ENCODE measurements at places on chromosomes 3 and 15.

DNA sequence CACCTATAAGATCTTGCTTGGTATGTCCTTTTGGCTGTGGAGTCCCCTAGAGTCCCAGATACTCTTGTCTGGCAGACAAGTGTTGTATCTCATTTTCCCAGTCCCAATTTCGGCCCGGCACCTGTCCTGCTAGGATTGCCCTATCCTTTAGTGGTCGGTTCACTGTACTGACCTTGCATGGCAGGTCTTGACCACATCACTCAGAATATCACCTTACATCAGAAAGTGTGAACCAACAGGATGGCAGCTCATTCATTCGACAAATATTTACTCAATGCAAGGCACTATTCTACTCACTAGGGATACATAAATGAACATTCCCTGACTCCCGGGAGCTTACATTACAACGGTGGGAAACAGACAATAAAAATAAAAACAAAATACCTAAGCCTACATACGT lies 5.7 kb upstream of the CCDC80 start:
- DNase-seq: no peak

- no peak for DNase-seq
Observed at GRCh38 chr3:25618028-25618427, 46.7 kb downstream of the TOP2B start.

- DNase-seq: no peak
Observed at GRCh38 chr15:51497806-51498205, 124.8 kb downstream of the DMXL2 start.

GRCh38 chr3:70315021-70315420 lies 2.6 kb upstream of the MDFIC2 start:
- DNase-seq: no peak

DNA sequence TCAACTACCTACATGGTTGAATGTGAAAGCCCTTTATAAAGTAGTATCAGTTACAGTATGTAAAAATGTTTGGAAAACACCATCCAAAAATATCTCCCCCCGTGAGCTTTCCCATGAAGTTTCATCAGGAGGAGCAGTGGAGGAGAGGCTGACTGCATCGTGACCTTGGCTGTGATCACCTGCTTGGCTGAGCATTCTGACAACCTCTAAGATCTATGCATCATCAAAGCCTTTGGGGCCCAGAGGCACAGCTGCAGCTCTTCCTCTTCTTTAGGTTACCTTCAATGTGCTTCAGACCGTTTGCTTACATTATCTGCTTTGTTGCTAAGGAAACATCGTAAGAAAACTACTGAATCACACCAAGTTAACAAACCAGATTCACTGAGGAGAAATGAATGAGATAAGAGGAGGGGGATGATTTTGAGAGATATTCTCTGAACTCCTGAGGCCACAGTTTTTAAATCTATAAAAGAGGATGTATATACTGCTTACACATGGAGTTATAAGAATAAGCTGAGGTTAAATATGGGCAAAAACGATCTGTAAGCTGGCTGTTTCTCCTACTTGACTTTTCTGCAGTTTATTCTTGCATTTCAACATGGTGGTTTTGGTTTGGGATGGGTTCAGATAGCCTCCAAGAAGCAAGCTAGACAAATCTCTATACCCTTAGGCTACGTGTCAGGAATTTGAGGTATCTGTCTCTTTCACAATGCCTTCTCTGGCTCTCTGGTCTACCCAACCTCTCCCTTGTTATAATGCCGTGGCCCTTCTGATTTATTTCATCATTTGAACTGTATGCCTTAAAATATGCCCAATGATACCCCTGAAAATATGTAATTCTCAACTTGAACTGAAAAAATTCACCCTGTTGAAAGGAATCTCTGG lies 4.0 kb downstream of the GCSAM start:
- DNase-seq: peak; percentile 25

- no peak for DNase-seq
Observed at GRCh38 chr3:197292083-197292646, 6.2 kb downstream of the DLG1 start.

DNA sequence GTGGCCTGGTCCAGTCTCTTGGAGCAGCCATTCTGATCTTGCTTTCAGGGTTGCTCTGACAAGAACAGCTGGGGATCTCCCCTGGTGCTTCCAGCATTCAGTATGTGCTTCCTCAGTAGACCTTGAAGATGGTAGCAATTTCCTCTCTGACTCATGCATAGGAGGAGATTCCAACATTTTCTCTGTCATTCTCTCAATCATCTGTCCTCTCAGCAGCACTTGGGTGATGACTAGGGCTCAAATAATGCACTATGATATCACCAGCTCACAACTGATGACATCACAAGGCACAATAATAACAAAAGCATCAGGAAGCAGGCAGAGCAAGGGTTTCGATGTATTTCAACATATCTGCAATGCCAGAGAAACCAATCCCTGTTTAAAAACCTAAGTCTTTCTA lies 52.7 kb downstream of the NFKBIZ start:
- no peak for DNase-seq

DNA sequence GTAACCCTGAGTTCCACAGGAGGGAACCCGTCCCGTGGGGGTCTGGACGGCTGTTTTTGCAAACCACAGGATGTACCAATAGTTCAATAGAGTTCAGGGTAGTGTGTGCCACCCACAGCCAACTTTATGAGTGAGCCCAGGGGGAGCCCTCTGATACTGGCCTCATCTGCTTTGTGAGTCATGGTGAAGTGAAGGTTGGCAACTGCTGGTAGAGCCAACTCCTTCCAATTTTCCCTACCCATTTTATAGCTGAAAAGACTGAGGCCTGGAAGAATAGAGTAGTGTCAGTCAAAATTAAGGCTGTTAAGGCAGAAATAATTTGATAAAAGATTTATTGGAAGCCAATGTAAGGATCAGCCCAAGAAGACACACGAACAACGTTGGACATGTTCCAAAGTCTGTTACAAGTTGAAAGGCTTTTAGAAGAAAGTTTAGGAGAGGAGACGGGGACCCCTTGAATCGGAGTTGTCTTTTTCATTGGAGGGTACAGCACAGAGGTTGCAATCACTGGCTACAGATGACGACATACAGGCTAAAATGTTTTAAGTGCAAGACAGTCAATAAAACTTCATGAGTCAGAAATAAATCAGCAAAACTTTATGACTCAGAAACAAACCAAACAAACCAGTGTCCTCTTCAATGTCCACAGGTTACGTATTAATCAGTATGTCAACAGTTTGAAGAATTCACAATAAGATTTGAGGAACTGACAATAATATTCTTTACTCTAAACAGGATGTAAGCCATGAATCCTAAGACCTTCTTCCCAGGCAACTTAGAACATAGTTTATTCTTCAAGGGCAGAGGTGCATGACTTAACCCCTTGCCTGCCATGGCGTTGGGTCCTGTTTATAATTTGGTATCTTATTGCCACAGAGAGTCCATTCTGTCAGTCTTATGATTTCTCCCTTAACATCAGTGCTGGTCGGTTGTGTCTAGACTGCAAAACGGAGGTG lies 62.9 kb upstream of the NR2E3 start:
- DNase-seq: no peak
